Pulmonary artery endothelial cell (primary cell): ENCODE measurements at places on chromosomes 13 and 19. TPM values are rescaled to one million over a fixed set of nuclear protein-coding genes. Genes with fewer than 3 reads are reported as not detected.

KCNRG gene
- total RNA-seq, result 4.7 and 8.1 TPM in 2 replicates

WDR62 gene
- total RNA-seq, result 4.5 and 7.5 TPM in 2 replicates

PNMA8C gene
- total RNA-seq, result under 0.01 TPM in 1 of 2 replicates, not detected in the other

SLC15A1 gene
- total RNA-seq, result 0.07 TPM in 2 replicates

TEX26 gene
- total RNA-seq, result not detected in 2 replicates

SYCN gene
- total RNA-seq, result not detected in 2 replicates

SHISA7 gene
- total RNA-seq, result not detected in 2 replicates

IGSF23 gene
- 0.25 and 0.46 TPM in 2 replicates for total RNA-seq

PRR22 gene
- 0.33 and 0.63 TPM in 2 replicates for total RNA-seq

CYP4F12 gene
- total RNA-seq, result not detected in 2 replicates

UQCRFS1 gene
- 34.3 and 41.3 TPM in 2 replicates for total RNA-seq

SERTAD1 gene
- 18.8 and 22.9 TPM in 2 replicates for total RNA-seq

ZNF558 gene
- total RNA-seq, result 3.8 and 9.2 TPM in 2 replicates

KISS1R gene
- not detected in 2 replicates for total RNA-seq

CKM gene
- not detected in 2 replicates for total RNA-seq

BCAM gene
- total RNA-seq, result 8.0 and 22.4 TPM in 2 replicates

MYO16 gene
- total RNA-seq, result 0.04 TPM in 1 of 2 replicates, not detected in the other

SULT2A1 gene
- total RNA-seq, result not detected in 2 replicates

SRRM5 gene
- total RNA-seq, result 0.04 TPM in 1 of 2 replicates, not detected in the other

SELENOV gene
- not detected in 2 replicates for total RNA-seq

ACP7 gene
- total RNA-seq, result 0.20 and 0.21 TPM in 2 replicates

CASP14 gene
- not detected in 2 replicates for total RNA-seq

UBXN6 gene
- total RNA-seq, result 82.9 and 114 TPM in 2 replicates

DIAPH3 gene
- total RNA-seq, result 12.7 and 16.1 TPM in 2 replicates

ZNF562 gene
- 19.3 and 40.5 TPM in 2 replicates for total RNA-seq

SHISA2 gene
- 4.3 and 15.1 TPM in 2 replicates for total RNA-seq

SLAIN1 gene
- 9.2 and 13.7 TPM in 2 replicates for total RNA-seq

ZFP36 gene
- 0.59 and 1.1 TPM in 2 replicates for total RNA-seq

FAM83E gene
- total RNA-seq, result 0.73 and 0.99 TPM in 2 replicates

PSPC1 gene
- total RNA-seq, result 79.7 and 86.8 TPM in 2 replicates

LRRC25 gene
- total RNA-seq, result not detected in 2 replicates

CHST8 gene
- total RNA-seq, result 0.07 TPM in 2 replicates

CYP2B6 gene
- not detected in 2 replicates for total RNA-seq

PDCD2L gene
- total RNA-seq, result 19.7 and 20.6 TPM in 2 replicates

FXYD5 gene
- total RNA-seq, result 31.8 and 32.1 TPM in 2 replicates

RAX2 gene
- not detected in 2 replicates for total RNA-seq

TUBB4A gene
- 0.26 TPM in 1 of 2 replicates, not detected in the other for total RNA-seq

LYPD5 gene
- total RNA-seq, result 0.39 and 0.53 TPM in 2 replicates

OLFM2 gene
- 0.40 and 0.71 TPM in 2 replicates for total RNA-seq

ZNF565 gene
- total RNA-seq, result 3.9 and 6.6 TPM in 2 replicates

KLK12 gene
- not detected in 2 replicates for total RNA-seq

RFXAP gene
- 1.6 and 1.7 TPM in 2 replicates for total RNA-seq

GAS6 gene
- total RNA-seq, result 92.5 and 127 TPM in 2 replicates

TJP3 gene
- not detected in 2 replicates for total RNA-seq

LGALS7 gene
- not detected in 2 replicates for total RNA-seq

ZNF497 gene
- 0.53 and 0.67 TPM in 2 replicates for total RNA-seq

SIGLEC8 gene
- total RNA-seq, result not detected in 2 replicates
